ENCODE measurements at places on chromosomes 3 and 15.
A peak's percentile ranks its signal among the peaks of the same experiment; 100 is the strongest.

DNA sequence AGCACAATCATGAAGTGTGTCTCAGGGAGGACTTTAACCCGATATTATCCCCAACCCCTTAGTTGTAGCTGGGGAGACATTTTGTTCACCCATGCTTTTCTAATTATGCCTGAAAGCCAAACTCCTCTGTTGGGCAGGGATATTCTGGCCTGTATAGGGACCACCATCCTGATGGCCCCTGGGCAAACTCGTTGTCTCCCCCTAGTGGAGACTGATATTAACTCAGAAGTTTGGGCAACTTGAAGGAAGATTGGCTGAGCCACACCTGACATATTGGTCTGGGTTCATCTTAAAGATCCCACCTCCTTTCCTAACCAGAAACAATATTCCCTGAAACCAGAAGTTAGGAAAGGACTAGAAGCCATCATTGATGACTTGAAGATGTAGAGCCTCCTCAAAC is 42.3 kb downstream of the TM4SF18 start:
- DNase-seq = no peak

GRCh38 chr3:130480736-130481135 is 36.2 kb upstream of the COL6A6 start:
- no peak for DNase-seq

DNA sequence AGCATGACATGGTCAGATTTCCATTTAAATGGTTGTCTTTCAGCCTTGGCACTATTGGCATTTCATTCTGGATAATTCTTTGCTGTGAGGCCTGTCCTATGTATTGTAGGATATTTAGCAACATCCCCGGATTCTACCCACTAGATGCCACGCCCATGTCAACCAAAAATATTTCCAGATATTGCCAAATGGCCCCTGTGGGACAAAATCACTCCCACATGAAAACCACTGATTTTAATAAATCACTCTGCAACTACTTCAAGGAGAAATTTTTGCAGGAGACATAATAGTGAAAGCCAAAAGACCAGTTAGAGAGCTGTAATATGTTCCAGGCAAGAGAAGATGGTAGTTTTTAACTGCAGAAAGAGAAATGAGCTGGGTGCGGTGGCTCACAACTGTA is 55.9 kb upstream of the RARB start:
- no peak for DNase-seq

DNA sequence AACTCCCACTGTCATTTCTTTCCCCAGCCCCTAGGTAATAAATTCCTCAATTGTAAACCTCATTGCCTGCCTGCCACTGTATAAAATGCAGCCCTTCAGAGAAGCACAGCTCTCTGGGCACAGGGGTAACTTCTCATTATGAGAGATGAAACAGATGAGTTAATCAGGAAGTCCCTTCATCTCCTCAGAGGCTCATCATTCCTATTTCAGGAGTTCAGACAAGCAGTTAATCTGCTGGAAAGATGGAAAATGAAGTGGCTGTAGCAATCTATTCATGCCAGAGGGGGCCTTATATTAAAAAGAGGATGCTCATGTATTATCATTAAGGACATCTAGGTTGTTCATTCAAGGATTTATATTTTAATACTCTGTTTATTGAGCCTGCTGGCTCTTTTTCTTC is 519.5 kb upstream of the LMCD1 start:
- DNase-seq = no peak

DNA sequence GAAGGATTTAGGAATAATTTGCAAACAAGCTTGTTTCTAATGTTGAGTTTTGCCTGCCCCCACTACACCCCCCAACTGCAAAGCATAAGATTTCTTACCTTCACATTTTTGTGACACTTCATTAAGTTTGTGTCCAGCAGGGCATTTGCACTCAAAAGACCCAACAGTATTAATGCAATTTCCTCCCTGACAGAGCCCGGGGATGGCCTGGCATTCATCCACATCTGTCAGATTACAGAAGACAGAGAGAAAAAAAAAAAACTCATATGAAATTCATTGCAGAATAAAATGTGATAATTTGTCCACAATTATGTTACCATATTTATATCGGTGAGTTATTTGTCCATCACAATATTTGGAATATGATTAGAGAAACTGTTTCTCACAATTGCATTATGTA is 111.5 kb downstream of the FBN1 start:
- no peak for DNase-seq

DNA sequence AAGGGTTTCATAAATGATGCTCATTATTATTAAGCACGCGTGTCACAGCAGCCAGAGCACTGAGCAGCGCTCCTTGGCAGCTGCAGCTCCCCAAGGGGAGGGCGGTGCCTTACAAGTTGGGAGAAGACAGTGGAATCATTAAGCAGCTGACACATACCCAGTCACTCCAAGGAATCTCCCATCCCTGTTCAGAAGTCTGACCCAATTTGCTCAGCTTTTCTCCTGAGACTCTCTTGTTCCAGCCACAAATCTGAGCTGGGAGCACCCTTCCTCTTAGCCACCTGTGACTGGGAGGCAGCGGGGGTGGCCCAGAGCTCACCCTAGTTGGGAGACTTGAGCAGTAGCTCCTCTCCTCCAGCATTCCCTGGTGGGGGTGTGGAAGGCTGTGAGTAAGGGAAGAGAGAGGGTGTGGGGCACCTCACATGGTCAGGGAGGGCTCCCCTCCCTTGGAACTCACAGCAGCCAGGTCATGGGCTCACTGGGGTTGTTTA is 64.3 kb downstream of the DUT start:
- DNase-seq = peak; percentile 88

DNA sequence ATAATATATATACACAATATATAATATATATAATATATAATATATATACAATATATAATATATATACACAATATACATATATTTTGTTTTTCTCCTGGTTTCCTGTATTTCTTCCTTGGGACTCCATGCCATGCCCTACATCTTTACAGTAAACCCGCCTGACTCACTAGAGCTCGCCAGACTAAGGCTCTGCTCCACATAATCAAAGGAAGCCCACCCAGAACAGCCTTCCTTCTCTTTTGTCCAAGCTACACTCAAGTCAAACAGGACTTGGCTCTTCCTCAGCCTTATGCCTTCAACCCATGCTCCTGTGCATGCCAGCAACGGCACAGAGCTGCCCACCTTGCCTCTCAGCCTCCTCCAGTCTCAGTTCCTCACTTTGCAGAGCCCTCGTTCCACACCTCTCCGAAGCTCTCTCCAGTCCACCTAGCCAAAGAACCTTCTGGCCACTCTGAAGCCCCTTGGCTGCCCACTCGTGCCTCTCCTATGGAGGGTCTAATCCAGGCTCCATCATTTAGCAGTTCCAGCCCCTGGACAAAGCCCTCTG is 109.1 kb downstream of the RFTN1 start:
- DNase-seq = no peak

DNA sequence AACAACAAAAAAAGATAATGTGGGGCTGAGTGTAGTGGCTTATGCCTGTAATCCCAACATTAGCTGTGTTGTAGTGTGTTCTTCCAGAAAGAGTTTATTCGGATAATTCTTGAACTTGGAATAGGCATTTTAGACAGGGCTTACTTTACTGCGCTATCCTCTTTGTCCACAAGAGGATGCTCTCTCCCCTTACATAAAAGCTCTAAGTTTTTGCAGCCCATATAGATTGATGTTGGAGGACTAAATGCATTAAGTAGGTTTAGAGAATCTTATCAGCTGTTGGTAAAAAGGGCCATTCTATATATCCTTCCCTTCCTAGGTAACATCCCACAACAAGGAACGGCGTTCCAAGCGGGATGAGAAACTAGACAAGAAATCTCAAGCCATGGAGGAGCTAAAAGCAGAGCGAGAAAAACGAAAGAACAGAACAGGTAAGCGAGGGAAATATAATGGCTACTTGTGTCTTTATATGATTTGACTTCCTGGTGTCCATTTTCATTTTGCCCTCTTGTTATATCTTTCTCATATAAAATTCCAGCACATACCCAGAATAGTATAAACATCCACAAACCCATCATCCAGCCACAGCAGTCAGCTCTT is 27.8 kb upstream of the ITPKA start:
- no peak for DNase-seq

DNA sequence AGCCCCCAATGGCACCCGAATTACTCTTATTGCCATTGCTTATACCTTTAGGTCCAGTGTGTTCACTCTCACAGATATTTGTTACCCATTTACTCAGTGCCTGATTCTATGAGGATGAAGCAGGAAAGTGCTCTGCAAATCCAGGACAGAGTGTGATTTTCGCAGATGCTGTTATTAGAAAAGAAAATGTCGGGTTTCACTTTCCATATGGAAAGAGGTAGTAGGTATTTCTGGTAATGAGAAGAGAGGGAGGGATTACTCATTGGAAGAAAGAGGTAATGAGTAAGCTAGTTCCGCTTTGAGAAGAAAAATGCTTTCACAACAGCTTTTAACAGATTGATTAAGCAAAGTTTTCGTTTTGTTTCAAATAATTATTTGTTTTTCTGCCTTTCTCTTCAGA is 336.3 kb upstream of the CFAP20DC start:
- DNase-seq = no peak

- no peak for DNase-seq
These were observed 56.0 kb downstream of the KBTBD12 start for GRCh38 chr3:127970966-127971592.

All from Right ventricle myocardium inferior (tissue), 1 donor.